ENCODE measurements at places on chromosomes 11 and 22.

DNA sequence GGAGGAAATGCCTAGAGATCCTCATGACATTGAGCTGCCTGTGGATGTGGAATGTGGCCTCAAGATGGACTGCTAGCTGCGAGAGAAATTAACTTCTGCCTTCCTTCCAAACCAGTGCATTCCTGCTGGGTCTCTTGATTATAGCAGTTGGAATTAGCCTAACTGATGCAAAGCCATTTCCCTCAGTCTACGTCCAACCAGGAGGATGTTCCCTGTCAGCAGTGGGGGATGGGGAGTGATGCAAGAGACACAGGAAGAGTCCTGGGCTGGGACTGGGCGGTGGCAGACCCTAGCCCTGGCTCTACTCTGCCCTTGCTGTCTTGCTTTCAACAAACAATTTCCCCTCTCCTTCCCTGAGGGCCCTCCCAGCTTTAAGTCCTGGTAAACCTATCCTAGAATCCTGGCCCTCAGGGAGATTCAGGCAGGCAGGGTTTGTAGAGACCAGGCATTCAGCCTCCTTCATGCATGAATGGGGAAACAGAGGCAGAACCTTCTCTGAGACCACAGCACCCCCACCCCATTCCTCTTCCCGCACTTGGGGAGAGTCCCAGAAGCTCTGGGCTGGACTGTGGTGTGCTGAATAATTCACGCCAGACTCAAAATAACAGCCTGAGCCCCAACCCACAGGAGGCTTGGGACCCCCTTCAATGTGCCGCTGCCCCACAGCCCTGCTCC lies 17.0 kb downstream of the C11orf96 start:
- no peak for DNase-seq

DNA sequence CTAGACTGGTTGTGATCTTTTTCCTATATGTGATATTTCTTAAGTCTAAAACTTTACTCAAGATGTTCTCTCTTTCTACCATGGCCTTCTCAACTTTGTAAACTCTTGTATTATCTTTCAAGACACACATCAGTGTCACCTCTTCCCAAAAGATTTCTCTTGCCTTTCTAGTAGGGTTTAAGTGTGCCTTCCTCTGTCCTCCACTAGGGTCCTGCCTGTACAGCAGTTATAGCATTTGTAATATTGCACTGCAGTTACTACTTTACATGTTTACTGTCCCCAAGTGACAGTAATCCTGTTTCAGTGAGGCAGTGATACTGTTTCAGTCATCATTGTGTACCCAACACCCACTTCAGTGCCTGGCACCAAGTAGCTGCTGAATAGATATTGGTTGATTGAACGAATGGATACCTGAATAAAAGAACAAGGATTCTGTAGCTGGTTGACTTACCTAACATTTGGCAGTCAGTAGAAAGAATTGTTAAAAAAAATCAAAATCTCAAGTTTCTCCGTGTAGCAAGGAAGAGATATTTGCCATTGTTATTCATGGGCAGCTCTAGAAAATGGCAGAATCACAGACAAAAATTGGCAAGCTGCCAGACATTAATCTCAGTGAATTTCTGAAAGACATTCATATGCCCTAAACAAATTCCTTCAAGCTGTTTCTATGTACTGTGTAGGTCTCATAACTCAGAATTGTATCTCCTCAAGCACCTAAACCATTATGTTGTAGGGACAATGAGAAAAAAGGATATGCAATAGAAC lies 79.4 kb downstream of the RBMXL2 start:
- DNase-seq = no peak

- DNase-seq = no peak
Measured at GRCh38 chr11:59865031-59865430, 1.3 kb downstream of the TCN1 start.

GRCh38 chr22:23569716-23570115 lies 10.4 kb downstream of the IGLL1 start:
- DNase-seq = no peak
